ENCODE measurements at places on chromosomes 4 and X. TPM values are rescaled to one million over a fixed set of nuclear protein-coding genes. Genes with fewer than 3 reads are reported as not detected.

The FAM9C gene
- total RNA-seq = not detected

DNA sequence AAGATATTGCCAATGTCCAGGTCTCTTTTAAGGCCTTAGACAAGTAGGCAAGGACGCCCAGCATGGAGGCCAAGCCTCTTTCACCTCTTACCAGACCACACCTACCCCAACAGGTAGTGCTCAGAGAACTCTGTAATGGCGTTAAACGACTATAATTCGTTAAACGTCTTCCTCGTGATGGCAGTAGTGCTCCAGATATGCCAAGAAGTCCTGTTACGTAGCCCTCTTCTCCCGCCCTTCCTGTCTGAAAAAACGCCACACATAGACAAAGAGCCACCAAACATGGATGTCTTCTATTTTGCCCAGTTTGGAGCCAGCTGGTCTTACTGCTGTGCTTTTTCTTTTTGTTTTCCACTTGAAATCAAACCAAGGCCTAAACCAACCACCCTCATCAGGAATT is 190.7 kb downstream of the OR13H1 start:
- no peaks in the 10 kb centered on the region for H3K4me1 ChIP-seq
- H3K27ac ChIP-seq = no peak overlapping the region
- H3K4me3 ChIP-seq = no peak overlapping the region
- H3K36me3 ChIP-seq = no peaks in the 10 kb centered on the region
- H3K27me3 ChIP-seq = no peaks in the 10 kb centered on the region
- no peak for DNase-seq

DNA sequence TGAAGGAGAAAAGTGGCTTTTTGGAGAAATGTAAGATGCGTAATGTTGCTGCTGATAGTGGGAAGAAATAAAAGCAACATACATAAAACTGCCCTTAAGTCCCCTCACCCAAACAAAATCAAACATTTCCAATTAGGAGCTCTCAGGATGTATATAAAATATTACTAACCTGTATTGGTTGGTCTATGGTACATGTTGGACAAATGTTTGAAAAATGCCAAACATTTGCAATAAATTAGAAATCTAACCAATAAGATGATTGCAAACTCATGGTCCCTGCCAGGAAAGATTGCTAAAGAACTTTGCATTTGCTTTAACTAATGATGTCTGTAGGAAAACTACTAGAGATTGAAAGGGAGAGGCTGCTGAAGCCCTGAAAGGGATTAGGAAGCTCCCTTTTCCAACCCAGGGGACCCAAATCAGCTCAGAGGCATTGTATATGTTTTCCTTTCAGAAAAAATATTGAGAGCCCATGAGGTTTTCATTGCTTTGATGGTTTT is 1.8 kb downstream of the SFRP2 start:
- DNase-seq = no peak
- H3K27me3 ChIP-seq = peaks cover 16% of the 10 kb centered on the region
- H3K36me3 ChIP-seq = no peaks in the 10 kb centered on the region

DNA sequence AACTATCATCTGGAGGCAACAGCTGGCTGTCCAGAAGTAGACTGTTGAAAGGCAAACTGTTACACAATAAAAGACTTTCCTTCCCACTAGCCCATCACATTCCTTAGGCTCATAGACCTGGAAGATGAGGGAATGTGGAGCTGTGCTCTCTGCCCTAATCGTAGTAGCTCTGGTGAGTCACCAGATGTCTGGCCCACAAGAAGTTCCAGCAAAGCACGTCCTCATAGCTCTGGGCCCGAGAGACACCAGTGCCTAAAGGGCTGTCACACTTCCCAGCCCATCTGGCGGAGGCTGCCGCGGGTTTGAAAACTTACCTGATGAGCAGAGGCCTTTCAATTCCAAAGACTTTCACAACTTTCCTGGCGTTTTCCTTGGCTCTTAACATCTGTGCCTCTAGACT is 81.7 kb upstream of the STOX2 start:
- H3K36me3 ChIP-seq = no peaks in the 10 kb centered on the region
- H3K4me3 ChIP-seq = no peak overlapping the region
- no peak overlapping the region for H3K27ac ChIP-seq
- H3K4me1 ChIP-seq = peaks cover 11% of the 10 kb centered on the region
- DNase-seq = no peak
- no peaks in the 10 kb centered on the region for H3K27me3 ChIP-seq

DNA sequence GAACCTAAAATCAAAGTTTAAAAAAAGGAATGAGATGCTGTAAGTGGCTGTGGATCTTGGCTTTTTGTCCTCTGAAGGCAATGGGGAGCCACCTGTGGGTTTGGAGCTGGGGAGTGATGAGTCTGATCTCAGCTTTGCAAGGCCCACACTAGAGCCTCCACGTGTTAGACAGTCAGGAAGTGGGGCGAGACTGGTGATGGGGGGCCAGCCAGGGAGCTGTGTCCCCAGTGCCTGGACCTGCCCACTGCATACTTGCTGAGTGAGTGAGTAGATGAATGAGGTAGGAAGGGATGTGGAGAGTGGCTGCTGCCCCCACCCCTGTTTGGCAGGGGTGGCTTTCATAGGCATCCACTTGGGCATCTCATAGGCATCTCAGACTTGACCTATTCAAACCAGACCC is 84.0 kb downstream of the NHSL2 start:
- no peaks in the 10 kb centered on the region for H3K4me1 ChIP-seq
- H3K27ac ChIP-seq = no peak overlapping the region
- no peak overlapping the region for H3K4me3 ChIP-seq
- DNase-seq = no peak
- H3K36me3 ChIP-seq = no peaks in the 10 kb centered on the region
- no peaks in the 10 kb centered on the region for H3K27me3 ChIP-seq

DNA sequence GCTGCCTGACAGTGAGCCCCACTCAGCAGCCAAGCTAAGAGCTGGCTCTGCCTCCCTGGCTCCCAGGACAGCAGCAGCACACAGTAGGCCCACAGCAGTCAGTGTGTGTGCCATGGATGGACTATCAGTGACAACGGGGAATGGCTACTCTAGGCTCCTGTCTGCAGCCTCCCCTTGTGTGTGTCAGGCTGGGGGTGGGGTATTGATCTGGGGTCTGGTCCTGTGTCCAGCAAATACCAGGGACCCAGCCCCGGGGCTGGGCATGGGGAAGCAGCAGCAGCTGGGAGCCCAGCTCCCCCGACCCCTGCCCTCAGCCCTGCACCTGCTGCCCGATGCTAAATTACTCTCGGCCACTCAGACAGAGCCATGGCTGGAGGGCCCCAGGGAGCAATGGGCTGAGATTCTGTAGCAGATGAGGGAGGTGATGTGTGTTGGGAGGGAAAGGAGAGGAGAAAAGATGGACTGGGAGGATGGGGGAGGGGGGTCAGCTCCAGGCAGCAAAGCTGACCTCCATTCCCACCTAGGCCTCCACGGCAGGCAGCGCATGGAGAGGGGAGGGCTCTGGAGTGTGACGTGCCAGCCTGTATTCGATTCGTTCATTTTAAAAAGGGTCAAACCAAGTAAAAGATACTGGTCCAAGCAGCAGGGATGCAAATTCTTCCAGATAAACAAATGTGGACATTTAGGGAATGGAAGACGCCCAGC is 61.3 kb upstream of the CRMP1 start:
- H3K36me3 ChIP-seq = no peaks in the 10 kb centered on the region
- H3K27ac ChIP-seq = no peak overlapping the region
- H3K4me3 ChIP-seq = no peak overlapping the region
- DNase-seq = no peak
- H3K27me3 ChIP-seq = no peaks in the 10 kb centered on the region
- H3K4me1 ChIP-seq = no peaks in the 10 kb centered on the region
